ENCODE measurements at places on chromosomes 4 and X.
A peak's percentile ranks its signal among the peaks of the same experiment; 100 is the strongest.

GRCh38 chr4:7101692-7102515 lies 34.0 kb upstream of the GRPEL1 start:
- DNase-seq: peak; percentile 81

DNA sequence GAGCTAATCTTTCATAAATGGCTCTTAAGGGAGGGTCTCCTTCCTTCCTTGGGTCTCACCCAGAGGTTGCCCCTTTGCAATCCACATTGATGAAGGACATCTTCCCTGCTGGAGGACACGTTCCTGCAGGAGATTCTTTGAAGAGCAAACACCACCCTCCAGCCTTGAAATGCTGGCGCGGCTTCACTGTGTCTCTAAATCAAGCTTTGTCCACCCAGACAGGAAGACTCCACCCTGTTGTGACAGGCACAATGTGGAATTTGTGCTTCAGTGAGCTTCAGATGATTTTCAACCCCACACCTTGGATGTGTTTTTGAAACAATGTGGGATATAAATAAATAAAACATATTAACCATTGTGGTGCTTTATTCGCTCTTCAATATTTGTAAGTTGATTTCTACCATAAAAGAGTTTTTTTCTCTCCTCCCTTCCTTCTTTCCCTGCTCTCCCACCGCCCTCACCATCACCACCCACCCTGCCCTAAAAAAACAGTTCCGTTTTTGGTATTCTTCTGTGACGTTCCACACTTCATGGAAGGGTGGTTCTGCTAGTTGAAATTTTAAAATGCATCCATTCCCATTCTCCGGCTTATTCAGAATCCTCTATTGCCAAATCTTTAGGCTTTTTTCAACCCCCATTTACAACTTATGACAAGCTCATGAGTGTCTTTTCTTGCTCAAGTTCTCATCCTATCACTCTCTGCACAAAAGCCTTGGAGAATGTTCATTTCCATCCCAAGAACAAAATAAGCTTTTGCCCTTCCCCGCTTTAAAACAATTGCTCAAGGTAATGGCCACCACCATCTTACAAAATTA lies 264.3 kb downstream of the RAPGEF2 start:
- no peak for DNase-seq

DNA sequence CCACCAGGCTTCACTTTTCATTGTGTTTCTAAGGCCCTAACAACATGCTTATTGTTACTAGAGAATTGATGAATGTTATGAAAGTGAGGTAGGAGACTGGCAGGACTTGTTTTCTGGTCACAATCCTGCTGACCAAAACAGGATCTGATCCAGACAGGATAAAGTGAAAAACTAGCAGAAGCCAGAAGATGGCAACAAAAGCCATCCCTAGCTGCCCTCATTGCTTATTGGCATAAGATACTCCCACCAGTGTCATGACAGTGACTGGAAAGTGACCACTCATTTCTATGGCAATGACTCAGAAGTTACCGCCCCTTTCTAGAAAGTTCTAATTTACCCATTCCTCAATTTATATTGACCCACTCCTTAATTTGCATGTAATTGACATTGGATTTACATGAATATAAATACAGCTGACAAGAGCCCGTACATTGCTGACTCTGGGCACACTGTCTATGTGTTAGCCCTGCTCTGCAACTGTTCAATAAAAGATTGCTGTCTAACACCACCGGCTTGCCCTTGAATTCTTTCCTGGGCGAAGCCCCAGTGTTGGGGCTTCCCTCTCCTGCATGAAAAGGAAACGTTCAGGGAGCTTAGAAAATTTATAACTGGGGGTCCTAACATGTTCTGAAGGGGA lies 30.0 kb upstream of the FGG start:
- DNase-seq: no peak

- no peak for DNase-seq
Observed at GRCh38 chrX:109943092-109943739, 59.7 kb upstream of the TMEM164 start.

DNA sequence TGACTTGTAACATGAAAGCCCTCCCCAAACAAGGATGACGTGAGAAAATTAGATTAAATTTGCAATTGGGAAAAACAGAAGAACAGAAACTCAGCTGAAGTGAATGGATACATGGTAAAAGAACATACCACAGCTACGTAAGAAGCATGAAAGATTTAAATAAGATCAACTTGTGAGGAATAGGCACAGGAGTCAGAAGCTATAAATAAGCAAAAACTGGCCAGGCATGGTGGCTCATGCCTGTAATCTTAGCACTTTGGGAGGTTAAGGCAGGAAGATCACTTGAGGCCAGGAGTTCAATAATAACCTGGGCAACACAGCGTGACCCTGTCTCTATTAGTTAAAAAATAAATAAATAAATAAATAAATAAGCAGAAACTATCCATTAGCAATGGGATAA lies 33.6 kb upstream of the ZCCHC13 start:
- DNase-seq: no peak

- no peak for DNase-seq
Observed at GRCh38 chr4:98444371-98444770, 183.2 kb downstream of the RAP1GDS1 start.

- no peak for DNase-seq
Observed at GRCh38 chrX:119194621-119195020, 41.5 kb upstream of the PGRMC1 start.

DNA sequence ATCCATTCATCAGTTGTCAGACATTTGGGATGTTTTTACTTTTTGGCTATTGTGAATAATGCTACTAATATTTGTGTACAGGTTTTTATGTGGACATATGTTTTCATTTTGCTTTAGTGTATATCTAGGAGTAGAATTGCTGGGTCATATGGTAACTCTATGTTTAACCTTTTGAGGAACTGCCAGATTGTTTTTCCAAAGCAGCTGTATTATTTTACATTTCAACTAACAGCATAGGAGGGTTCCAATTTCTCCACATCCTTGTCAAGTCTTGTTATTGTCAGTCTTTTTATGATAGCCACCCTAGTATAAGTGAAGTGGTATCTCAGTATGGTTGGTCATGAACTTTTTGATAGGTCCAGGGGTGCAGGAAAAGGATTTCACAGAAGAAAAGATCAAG lies 114.5 kb upstream of the FAM9C start:
- no peak for DNase-seq

GRCh38 chr4:132556316-132556715 lies 592.8 kb upstream of the PCDH10 start:
- no peak for DNase-seq
